ENCODE measurements at places on chromosomes 2 and 18.

DNA sequence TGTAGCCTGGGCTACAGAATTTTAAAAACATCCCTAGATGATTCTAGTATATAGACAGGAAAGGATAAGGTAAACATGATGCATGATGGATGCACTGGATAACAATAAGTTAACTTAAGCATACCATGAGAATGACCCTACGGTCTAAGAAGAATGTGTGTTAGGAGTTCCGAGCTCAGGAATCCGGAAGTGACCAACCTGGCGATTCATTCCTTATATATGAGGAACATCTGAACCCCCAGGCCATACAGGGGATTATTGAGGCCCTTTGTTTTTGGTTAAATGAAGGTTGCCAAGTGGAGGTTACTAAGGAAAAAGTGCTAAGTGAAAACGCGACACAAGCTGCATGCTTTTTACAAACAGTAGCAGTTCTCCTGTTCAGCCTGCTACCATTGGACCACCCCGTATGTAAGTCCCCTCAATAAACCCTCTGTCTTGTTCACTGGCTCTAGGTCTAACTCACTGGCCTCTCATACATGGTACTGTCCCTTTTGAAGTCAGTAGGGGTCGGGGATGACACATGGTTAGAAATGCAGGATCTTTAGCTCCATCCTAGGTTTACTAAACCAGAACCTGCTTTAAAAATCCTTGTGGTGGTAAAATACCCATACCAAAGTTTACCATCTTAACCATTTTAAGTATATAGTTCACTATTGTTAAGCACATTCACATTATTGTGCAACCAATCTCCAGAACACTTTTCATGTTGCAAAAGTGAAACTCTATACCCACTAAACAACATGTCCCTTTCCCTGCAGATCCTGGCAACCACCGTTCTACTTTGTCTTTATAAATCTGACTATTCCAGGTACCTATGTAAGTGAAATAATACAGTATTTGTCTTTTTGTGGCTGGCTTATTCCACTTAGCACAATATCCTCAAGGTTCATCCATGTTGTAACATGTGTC is 111.0 kb upstream of the MAP4K3 start:
- DNase-seq, result no peak

DNA sequence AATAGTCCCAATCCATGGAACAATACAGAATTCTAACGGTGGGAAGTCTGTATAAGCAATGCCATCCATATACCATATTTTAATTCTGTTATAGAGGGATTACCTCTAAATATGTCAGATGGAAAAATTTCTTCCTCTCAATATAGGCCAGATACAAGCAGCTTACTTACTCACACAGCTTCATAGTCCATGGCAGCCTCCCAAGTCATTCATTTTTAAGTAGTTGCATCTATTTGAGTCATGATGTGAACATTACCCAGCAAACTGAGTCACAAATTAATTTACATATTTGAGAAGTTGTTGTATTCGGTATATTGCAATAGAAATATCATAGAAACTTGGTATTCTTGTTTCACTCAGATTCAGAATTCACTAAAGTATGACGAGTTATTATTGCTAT is 20.3 kb downstream of the TBR1 start:
- no peak for DNase-seq

GRCh38 chr2:164976301-164976700 is 21.0 kb upstream of the SLC38A11 start:
- no peak for DNase-seq

DNA sequence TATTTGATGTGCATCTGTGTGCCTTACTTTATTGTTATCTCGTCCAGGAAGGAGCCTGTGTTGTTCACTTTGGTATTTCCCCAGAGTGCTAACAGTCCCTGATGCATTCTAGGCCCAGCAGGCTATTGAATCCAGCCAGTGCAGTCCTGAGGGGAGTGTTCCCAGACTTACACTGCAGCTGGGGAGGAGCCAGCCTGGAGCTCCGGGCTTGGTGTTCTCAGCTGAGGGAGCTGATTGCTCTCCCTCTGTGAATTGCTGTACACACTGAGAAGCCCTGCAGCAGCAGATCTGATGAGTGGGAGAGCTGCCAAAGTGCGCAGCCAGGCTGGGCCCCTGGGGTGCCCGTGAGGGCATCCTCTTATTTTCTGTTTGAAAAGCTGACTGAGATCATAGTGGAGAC is 159.2 kb downstream of the GALNT3 start:
- DNase-seq, result no peak

GRCh38 chr2:98515250-98515991 is 70.8 kb downstream of the INPP4A start:
- no peak for DNase-seq

DNA sequence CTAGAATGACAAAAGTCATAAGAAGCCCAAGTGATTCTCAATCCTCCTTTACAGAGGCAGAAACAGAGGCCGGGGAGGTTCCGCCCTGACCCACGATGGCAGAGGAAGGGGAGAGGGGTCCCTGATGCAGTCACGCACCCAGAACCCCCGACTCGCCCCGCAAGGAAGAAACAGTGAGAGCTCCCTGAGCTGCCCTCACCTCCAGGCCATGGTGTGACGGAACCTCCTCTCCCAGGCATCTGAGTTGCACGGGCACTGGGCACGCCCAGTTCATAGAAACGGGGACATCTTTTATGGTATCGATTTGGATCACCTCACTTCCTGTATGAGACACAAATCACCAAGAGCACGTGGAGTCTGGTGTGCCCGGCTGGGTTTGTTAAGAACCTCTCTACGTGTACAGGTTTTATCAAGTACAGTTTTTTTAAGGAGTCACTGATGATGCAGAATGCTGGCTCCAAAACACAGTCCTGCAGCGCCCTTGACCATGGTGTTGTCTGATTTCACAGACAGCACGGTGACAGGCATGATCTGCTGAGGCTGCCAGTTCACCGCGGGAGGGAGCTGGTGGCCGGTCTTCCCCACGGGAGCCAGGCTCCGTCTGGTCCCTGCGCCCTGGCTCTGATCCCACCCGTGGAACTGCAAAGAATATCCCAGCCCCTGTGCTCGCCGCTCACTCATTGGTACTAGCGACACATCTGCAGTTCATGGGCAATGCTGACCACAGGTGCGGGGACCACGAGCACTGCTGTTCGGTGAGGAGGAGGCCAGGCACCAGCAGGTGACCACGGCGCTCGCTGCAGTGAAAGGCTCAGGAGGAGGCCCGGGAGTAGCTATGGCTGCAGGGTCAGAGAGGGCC is 35.6 kb downstream of the PXDN start:
- no peak for DNase-seq

DNA sequence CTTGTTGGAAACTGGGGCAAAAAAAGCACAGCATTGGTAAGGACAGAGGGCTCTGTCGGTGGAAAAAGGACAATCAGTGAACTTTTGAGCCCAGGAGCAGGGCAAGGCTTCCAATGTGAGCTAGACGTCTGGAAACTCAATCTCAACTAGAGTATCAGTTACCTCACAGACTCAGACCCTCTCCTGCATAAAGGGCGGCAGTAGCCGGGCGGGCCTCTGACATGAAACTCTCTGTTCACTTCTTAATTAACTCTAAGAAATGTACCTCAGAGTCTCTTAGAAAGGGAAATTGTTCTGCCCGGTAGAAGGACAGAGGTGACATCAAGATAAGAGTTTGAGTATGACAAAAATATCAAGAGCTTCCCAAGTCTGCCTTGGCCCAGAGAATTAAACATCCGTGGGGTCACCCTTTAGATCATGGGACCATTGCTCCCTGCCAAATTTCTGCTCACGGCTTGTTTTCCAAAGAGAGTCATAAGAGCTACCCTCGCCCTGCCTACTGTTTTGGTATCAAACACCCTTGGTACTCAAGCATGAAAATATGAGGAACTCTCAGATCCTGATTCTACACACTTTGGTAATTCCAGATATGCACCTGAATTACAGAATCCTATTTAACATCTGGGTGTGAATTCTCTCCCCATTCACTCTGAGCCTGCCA is 103.5 kb upstream of the PKDCC start:
- DNase-seq, result no peak

DNA sequence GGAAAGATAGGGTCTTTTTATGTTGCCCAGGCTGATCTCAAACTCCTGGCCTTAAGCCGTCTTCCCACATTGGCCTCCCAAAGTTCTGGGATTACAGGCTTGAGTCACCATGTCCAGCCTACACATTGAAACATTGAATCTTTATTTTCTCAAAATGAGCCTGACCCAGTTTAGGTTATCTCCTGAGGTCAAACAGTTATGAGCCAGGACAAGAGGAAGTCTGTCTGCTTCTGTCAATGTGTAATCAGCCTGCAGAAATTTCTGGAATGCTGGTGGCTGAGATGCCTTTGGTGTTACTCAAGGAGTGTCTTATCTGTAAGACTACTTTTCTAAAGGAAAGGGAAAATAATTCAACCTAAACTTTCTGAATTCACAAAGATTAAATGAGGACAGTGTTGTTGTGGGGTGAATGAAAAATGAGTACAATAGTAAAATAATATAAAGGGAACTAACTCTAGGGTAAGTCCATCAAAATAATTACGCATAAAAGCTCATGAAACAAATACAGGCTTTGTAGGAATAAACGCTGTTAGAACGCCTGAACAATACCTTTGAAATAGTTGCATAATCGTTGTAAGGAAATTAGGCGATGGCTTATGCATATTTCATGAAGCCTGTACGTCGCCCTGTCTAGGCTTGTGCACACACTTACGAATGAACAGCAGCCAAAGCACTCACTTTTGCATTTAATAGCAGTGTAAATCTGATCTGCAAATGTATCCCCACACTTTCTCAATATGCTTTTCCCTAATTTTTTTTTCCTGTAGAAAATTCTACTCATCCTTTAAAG is 260.8 kb downstream of the RDH14 start:
- no peak for DNase-seq

GRCh38 chr2:177606636-177607035 is 214.1 kb downstream of the AGPS start:
- no peak for DNase-seq

- DNase-seq, result no peak
Measured at GRCh38 chr2:219274361-219274921, 4.7 kb upstream of the DNAJB2 start.

DNA sequence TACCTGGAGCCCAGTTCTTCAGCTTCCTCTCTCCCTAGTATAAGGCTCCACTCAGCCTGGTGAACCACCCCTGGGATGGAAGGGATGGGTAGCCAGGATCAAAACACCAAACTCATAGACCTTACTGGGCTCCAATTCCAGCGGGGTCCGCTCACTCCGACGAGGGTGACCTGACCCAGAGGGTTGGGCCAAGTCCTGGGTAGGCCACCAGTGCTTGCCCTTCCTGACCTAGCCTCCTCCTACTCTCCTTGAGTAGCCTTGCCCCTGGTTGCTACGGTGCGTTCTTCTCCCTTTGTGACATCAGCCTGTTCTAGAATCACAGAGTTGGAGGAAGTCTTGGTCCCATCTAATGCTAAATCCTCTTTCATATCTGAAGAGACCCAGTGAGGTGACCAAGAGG is 537 bp upstream of the STAT4 start:
- DNase-seq, result no peak

All from cerebellar nuclear complex (tissue), 1 donor.